AG04450 (cell line): ENCODE measurements at places on chromosomes 13 and 19. TPM values are rescaled to one million over a fixed set of nuclear protein-coding genes. Genes with fewer than 3 reads are reported as not detected.

ZNF90 gene
- 0.87 and 1.3 TPM in 2 replicates for polyA plus RNA-seq

FBXO17 gene
- polyA plus RNA-seq: 10.8 and 11.6 TPM in 2 replicates

TM9SF2 gene
- polyA plus RNA-seq: 86.2 and 125 TPM in 2 replicates

ENOX1 gene
- polyA plus RNA-seq: 3.3 and 3.9 TPM in 2 replicates

GAPDHS gene
- polyA plus RNA-seq: not detected in 2 replicates

GARIN5A gene
- 0.32 and 0.48 TPM in 2 replicates for polyA plus RNA-seq

LIM2 gene
- polyA plus RNA-seq: not detected in 2 replicates

SLC25A42 gene
- 3.7 and 4.8 TPM in 2 replicates for polyA plus RNA-seq

MTUS2 gene
- 0.02 TPM in 1 of 2 replicates, not detected in the other for polyA plus RNA-seq

IFT88 gene
- 11.0 and 15.8 TPM in 2 replicates for polyA plus RNA-seq

MEIOSIN gene
- polyA plus RNA-seq: not detected in 2 replicates

HNRNPUL1 gene
- 42.3 and 56.3 TPM in 2 replicates for polyA plus RNA-seq

ZNF724 gene
- polyA plus RNA-seq: 0.97 and 1.1 TPM in 2 replicates

CD79A gene
- 0.20 and 0.36 TPM in 2 replicates for polyA plus RNA-seq

GRCh38 chr13:50387051-50387581 lies 371.9 kb downstream of the KCNRG start:
- DNase-seq: no peak

DNA sequence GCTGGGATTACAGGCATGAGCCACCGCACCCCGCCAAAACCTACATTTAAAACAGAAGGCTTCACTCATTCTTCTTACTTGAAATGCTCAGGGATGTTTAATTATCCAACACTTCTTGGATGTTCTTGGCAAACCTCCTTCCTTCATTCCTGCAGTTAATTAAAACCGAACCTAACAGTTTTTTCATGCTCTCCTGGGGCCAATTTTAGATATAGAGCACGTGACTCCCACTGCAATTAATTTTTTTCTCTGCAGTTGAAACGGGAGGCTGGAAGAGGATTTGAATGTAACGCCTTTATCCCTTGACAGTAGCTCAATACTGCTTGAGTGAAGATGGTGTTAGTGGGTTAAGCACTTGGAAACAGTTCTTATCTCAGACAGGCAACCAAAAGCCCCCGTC lies 4.6 kb upstream of the ACTL9 start:
- DNase-seq: no peak

DNA sequence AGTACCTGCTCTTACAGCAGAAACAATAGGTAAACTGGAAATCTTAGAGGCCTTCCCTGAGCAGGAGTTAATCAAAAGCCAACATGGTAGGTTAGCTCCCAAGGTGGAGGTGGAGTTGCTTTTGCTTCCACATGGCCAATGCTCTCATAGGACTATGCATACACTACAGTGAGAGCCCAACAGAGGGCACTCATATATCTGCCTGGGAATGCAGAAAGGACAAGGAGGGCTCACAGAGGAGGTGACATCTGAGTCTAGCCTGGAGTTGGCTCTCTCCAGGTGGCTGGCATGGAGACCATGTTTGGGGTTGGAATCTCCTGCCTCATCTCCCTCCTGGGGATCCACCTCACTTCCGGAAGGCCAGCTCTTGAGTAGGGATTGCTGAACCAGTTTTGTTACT lies 34.6 kb downstream of the ATP8A2 start:
- no peak for DNase-seq

DNA sequence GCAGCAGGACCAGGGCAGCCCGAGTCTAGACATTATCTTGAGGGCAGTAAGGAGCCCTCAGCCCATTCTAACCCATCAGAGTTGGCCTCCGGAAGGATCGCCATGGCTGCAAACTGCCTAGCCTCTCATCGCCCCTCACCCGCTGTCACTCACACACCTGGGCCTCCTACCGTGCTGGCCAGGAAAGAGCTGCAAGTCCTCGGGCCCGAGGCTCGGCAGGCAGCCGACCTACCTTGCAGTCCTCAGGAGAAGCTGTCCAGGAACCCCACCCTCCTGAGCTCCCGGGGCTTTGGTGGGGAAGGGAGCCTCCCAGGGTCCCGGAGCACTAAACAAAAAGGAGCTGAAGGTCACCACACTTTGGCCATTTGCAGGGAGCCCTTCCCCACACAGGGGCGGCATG lies 46.8 kb downstream of the CCNE1 start:
- no peak for DNase-seq

DNA sequence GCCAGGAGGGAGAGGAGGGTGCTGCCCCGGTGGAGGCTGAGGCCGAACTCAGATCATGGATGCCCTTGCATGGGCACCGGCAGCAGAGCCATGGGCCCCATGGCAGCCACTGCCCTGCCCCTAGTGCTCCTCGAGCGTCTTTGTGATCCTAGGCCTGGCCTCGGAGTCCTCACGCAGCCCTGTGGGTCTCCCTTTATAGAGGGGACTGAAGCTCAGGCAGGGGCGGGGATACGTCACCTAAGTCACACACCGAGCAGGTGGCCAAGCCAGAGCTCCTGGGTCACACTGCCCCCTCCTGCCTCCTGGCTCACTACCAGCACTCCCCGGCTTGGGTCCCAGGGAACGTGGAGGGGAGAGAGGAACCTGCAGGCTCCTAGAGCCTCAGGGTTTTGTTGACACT lies 28.7 kb downstream of the DHX34 start:
- DNase-seq: no peak

- DNase-seq: no peak
These were observed 9.4 kb upstream of the PGLYRP2 start for GRCh38 chr19:15488489-15489226.

GRCh38 chr19:53958168-53958571 lies 4.6 kb upstream of the CACNG8 start:
- no peak for DNase-seq

- no peak for DNase-seq
These were observed 69.5 kb downstream of the LATS2 start for GRCh38 chr13:20991741-20992520.

DNA sequence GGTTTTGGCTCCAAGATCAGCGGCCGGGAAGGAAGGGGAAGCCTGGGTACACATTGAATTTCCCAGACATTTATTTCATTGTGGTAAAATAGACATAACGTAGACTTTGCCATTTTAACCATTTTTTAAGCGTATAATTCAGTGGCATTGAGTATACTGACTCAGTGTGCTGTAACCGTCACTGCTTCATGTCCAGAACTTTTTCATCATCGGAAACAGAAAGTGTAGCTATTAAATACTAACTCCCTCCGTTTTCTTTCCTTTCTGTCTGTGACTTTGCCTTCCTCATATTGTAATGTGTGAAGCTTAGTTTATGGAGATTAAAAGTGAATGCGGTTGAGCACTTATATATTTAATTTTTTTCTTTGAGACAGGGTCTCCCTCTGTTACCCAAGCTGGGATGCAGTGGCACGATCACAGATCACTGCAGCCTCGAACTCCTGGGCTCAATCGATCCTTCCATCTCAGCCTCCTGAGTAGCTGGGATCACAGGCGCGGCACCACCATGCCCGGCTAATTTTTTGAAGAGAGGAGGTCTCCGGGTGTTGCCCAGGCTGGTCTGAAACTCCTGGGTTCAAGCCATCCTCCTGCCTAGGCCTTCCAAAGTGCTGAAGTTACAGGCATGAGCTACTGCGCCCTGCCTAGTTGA lies 1.4 kb downstream of the HNRNPM start:
- no peak for DNase-seq

GRCh38 chr13:81089371-81090157 lies 748.6 kb upstream of the SPRY2 start:
- DNase-seq: no peak

DNA sequence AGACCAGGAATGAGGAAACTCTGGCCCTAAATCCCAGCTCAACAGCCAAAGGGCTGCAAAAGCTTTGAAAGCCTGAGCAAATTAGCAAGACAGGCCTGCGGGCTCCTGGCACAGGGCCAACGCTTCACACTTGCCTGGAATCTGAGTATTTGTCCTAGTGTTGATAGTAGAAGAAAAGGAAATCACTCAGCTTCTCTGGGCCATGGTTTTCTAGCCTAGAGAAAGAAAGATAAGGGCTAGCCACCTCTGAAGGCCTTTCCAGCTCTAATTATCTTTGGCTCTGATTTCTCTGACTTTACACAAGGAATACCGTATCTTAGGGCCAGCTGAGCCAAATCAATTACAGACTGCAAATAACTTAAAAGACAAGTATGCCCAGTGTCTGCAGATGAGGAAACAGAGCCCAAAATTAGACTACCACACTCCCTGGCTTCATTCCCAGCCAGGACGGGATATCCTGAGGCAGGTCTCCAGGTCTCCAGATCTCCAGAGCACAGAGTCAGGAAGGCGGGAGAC lies 69.6 kb downstream of the STK24 start:
- DNase-seq: no peak

DNA sequence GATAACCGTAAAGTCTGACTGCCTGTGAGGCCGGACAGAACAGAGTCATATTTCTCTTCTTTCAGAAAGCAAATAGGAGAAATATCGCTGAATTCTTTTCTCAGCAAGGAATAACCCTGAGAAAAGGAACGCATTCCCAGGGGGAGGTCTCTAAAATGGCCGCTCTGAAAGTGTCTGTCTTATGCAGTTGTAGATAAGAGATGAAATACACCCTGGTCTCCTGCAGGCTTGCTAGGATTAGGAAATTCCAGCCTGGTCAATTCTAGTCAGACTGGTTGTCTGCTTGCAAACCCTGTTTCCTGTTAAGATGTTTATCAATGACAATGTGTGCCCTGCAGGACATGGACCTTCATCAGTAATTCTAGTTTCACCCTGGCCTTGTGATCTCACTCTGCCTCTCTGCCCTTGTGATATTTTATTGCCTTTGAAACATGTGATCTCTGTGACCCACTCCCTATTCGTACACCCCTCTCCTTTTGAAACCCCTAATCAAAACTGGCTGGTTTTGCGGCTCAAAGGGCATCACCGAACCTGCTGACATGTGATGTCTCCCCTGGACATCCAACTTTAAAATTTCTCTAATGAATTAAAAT lies 934.8 kb upstream of the SPRY2 start:
- no peak for DNase-seq

DNA sequence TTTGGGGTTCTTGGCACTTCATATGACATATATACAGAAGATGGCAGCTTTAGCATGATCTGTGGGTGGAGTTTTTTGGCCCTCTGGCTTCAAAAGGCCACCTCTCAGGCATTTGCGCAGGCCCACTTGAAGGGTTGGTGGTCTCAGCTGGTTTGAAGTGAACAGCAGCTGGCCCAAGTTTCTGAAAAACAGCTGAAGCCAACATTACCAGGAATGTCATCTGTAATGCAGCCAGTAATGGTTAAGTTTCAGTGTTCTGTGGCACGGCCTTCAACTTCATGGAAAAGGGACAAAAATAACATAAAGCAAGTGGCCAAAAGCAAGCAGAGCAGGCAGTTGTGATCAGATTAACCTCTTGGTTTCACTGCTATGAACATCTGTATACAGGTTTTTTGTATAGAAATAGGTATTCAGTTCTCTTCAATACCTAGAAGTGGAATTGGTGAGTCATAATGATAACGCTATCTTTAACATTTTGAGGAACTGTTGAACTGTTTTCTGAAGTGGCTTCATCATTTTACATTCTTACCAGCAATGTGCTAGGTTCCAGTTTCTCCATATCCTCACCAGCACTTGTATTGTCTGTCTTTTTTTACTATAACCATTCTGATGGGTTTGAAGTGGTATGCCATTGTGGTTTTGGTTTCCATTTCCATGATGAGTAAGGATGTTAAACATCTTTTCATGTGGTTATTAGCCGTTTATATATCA lies 245.4 kb downstream of the SHISA2 start:
- no peak for DNase-seq

GRCh38 chr13:27403727-27404385 lies 20.6 kb upstream of the GTF3A start:
- DNase-seq: no peak

DNA sequence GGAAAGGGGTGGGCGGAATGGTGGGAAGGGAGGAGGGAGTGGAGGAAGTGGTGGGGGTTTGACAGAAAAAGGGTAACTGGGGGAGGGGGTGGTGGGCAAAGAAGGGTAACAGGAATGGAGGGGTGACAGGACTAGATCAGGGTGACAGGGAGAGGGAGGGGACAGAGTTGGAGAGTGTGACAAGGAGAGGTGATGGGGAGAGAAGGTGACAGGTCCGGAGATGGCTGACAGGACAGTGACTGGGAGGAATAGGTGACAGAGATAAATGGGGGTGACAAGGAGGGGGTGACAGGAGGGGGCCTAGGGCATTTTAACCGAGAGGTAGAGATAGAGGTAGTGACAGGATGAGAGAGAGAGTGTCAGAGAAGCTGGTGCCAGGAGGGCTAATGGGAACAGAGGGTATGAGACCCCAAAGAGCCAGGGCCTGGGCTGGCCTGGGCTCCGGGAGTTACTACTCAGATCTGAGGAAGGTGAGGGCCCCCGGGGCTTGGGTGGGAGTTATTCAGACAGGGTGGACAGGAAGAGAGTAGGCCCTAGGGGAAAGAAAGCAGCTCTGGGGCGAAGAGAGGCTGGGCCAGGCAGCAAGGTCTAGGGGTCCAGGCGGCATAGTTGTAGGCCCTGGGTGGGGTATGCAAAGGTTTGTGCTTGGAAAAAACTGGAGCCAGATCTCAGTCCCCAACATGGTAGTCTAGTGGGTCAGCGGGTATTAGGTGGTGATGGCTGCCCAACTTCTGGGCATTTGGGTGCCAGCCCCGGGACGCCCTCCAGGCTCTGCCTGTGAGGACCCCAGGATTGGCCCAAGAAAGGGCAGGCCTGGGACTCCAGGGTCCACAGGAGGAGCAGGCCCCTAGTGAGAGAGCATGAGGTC lies 660 bp downstream of the CIC start:
- no peak for DNase-seq

DNA sequence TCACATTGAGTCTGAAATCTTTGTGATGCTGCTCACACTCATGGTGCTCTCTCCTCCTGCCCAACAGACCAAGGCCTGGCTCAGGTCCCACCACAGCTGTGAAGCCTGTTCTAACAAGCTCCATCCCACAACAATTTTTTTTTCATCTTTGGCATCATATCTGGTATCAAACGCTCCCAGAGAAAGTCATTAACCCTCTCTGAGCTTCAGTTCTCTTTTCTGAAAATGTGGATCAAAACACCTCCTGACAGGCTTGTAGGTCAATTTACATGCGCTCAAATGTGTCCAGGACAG lies 224.4 kb downstream of the LACC1 start:
- no peak for DNase-seq

- no peak for DNase-seq
These were observed 2.6 kb downstream of the BRCA2 start for GRCh38 chr13:32317716-32318465.

- no peak for DNase-seq
These were observed 2.8 kb downstream of the BRME1 start for GRCh38 chr19:13902993-13903555.

- no peak for DNase-seq
These were observed 38.4 kb downstream of the ZDHHC20 start for GRCh38 chr13:21420706-21421105.
